ENCODE measurements at places on chromosomes 12 and 14.

- no peak for DNase-seq
Measured at GRCh38 chr12:325906-326305, 63.2 kb downstream of the KDM5A start.

GRCh38 chr14:69004731-69005431 lies 25.8 kb upstream of the ACTN1 start:
- DNase-seq = no peak

GRCh38 chr12:131152587-131152986 lies 198.9 kb downstream of the ADGRD1 start:
- no peak for DNase-seq

GRCh38 chr12:65187665-65188064 lies 18.3 kb downstream of the LEMD3 start:
- DNase-seq = no peak

DNA sequence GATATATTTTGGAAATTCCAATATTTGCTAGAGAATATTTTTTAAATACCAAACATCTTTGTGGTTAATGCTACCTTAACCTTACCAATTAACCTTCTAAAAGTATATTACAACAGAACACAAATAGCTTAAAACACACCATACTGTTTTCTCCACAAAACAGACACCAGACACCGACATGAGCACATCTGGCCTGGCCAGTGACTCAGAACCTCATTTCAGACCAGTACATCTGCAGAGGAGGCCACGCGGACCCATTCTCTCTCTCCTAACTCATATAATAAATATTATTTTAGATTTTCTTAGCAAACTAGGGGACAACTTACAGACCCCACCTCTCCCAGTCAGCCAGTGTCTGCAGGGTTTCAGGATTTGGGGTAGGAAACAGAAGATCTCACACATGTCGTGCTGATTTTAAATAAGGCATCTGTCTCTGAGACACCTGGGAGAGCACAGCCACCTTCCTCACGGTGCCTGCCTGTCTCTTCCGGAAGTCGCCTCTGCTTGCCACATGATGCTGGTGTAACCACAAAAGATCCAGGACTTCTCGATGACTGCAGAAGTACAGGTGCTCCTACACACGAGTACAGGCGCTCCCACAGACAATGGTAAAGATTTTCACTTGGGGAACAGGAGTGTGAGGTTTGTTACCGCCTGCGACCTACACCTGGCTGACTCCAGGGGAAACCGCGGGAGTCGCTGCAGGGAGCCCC lies 9.7 kb upstream of the ANKLE2 start:
- DNase-seq = no peak

DNA sequence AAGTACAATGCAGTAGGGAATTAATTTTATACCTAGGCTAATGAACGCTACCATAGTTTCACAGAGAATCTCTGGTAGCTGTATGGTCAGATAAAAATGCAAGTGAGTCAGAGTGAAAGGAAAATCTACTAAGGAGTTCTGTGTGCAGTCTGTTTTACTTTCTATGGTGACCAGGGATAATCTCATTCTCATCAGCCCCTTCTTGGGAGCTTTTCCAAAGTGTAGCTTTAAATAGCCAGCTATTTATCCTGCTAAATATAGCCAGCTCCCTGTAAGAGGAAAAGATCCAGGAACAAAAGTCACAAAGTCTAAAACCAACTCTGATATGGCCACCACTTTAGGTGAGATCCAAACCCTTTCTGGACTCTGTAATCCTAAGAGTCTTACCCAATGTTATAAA lies 75.5 kb downstream of the TMEM116 start:
- DNase-seq = no peak

DNA sequence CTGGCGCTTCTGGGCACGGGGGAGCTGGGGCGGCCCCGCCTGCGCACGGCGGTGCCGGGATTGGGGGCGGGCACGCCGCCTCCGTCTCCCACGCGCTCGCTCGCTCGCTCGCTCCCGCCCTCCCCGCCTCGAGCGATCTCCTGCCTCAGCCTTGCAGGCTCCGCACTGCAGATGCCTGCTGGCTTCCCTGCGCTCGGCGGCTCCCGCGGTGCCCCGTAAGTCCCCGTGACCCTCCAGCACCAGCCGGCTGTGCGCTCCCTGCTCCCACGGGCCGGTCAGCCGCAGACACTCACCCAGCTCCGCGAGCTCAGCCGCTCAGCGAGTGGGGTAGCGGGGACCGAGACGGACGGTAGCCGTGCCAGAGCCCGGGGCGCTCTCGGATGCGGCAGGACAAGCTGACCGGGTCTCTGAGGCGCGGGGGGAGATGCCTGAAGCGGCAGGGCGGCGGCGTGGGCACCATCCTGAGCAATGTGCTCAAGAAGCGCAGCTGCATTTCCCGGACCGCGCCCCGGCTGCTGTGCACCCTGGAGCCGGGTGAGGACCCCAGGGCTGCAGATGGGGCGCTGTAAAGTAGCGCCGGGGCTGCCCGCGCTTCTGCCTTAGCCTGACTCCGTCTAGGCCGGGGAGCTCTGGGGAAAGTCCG lies at the start of gene TBC1D30:
TSS of gene TBC1D30 (plus strand) at position 148 of the 643 bp plus-strand sequence. CDS start at position 381, 233 bp downstream.
- no peak for DNase-seq

DNA sequence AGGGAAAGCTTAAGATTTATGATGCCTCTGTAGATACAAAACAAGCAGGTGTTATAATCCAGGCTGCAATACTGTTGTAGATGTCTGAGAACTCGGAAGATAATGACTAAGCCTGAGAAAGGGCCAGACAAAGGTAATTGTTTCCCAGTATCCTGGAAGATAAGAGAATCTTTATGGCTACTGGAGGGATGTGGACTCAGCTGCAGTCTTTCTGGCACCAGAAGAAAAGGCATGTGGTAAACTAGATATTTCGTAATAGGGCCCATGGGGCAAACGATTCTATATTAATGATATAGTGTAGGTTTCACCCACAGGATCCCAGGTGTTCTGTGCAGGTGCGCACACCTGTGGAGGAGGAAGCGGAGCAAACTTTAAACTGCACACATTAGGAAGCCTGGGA lies 9.2 kb upstream of the APOLD1 start:
- DNase-seq = no peak

DNA sequence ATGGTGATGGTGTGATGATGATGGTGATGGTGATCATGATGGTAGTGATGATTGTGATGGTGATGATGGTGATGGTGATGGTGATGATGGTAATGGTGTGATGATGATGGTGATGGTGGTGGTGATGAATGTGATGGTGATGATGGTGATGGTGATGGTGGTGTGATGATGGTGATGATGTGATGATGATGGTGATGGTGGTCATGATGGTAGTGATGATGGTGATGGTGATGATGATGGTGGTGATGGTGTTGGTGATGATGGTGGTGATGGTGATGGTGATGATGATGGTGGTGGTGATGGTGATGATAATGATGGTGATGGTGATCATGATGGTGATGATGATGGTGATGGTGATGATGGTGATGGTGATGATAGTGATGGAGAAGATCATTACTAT lies 120.3 kb downstream of the ZNF664 start:
- DNase-seq = no peak

- no peak for DNase-seq
Measured at GRCh38 chr12:129534966-129535750, 368.7 kb downstream of the TMEM132D start.

- DNase-seq = no peak
Measured at GRCh38 chr14:39974036-39974435, 541.8 kb upstream of the FBXO33 start.

DNA sequence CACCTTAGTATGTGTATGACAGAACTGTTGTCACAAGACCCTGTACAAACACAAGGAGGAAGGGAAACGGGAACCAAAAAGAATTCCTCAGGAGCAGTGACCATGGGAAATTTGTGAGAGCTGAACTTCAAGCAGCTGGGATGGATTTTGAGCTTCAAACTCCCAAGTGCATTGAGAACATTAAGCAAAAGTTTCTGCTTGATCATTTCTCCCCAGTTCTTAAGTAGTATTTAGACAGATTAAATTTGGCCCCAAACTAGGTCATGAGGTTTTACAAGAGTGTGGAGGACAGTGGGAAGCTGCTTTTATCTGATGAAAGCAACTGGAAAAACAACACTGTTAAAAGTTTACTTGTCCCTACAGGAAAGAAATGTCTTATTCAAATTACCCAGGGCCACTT lies 206.0 kb upstream of the DCN start:
- no peak for DNase-seq

Data from thoracic aorta (tissue), 2 donors.